AML-193 (cell line): ENCODE measurements at places on chromosomes 6 and 20.

DNA sequence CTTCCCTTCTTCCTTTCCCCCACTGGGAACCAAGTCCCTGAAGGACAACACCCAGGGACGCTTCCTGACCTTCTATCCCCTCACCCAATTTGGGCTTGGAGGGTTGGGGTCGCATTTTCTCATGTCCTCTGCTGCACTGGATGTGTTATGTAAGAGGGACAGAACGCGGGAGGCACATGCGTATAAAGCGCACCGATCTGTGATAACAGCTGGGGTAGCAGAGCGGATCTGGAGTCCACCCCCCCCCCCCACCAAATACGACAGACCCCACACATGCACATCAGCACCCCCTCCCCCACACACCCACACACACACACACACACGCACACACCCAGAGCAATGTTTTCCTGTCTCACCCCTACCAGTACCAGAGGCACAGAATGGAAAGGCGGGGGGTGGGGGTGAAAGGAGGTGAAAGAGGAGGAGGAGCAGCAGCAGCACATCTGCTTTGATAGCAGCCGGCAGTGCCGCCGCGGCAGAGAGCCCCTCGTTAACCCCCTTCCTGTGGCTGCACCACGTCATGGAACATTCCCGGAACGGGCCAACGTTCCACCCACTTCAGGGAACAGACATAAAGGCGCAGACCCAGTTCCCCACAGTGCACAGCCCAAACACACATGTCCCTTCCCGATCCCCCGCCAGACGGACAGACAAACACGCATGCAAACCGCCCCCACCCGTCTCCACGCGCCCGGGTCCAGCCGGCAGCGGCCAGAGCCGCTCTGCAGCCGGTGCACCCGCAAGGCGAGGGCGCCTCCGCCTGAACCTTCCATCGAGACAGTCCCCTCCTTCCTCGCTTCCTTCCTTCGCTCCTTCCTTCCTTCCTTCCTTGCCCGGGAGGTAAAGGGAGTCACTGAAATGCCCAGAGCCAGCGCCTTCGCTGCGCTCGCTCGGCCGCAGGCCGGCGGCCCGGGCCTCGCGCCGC, 590 bp downstream of the HIVEP2 start:
- DNase-seq = peak; percentile 38

DNA sequence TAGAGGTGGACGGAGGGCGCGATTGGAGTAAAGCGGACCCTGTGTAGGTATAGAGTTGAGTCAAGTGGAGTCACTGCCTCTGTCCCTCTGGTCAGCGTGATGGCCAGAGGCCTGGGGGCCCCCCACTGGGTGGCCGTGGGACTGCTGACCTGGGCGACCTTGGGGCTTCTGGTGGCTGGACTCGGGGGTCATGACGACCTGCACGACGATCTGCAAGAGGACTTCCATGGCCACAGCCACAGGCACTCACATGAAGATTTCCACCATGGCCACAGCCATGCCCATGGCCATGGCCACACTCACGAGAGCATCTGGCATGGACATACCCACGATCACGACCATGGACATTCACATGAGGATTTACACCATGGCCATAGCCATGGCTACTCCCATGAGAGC, 479 bp downstream of the SLC39A7 start:
- peak; percentile 48 for DNase-seq

DNA sequence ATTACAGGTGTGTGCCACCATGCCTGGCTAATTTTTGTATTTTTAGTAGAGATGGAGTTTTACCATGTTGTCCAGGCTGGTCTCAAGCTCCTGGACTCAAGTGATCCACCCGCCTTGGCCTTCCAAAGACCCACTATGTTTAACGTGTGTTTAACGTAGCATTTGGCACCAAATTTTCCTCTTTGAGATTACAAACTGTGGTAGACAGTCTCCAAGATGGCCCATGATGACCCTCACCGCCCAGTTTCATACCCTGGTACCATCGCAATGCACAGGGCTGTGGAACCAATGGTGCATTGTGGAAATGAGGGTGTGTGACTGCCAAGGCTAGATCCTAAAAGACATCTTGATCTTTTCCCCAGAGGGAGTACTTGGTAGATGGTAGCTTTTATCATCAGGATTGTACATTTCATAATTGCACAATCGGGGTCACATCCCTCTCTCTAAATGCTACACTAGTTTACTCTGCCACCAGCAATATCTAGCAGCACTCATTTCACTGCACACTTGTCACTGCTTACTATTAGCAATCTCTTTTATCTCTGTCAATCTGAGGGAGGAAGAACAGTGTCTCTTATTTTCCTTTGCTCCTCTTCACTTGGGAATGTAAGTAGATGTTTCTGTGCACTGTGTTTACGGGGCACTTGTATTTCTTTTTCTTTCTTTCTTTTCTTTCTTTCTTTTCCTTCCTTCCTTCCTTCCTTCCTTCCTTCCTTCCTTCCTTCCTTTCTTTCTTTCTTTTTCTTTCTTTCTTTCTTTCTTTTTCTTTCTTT, 96.9 kb downstream of the NOL4L start:
- DNase-seq = no peak

GRCh38 chr6:32073613-32074012, 35.4 kb downstream of the CYP21A2 start:
- no peak for DNase-seq

DNA sequence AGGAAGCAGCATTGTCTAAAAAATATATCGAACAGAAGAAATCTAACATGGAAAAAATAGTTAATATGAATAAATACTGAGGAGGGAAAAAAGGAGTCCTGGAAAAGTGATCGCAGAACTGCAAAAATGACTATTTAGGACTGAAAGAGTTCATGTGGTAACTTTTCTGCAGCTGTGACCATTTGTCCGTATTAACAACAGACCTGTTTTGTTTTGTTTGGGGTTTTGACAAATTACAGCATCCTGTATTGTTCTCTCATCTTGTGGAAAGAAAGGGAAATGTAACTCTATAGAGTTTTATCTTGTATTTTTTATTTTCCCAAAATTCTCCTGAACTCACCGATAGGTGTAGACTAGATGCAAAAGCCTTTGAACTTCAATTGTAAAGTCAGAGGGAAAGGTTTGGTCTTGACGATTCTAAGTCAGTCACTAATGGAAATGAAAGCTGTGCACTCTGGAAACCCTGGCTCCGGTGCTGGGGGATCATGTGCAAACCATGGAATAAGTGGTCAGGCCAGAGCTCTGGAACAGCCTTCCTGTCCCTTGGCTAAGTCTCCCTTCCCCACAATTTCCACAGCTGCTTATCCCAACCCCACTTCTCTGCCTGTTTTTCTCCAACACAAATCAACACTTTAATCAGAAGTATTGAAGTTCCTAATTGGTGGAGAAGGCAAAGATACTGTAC, 51.2 kb upstream of the MARCKS start:
- DNase-seq = no peak

DNA sequence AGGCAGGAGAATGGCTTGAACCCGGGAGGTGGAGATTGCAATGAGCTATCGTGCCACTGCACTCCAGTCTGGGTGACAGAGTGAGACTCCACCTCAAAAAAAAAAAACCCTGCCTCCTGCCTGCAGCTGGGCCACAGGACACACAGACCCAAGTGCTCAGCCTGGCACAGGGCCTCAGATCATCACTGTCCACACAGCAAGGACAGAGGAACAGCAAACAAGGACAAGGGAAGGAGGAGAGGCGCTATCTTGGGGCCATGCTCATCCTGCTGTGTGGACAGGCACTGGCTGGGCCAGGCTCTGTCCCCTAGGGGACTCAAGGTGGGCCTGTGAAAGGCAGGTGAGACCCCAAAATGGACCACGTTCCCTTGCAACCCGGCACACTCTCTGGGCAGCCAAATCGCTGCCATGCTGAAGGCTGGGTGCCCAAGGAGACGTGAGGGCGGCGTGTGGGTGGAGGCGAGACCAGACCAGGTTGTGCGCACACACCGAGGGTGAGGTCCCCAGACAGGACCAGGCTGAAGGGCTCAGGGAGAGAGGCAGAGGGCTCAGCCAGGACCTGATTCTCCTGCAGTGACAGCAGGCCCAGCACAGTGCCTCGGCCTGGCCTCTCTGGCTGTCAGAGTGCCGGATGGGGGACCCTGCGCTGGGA, 9.1 kb downstream of the UCKL1 start:
- DNase-seq = no peak

GRCh38 chr6:144394210-144394609, 109.1 kb downstream of the UTRN start:
- no peak for DNase-seq

GRCh38 chr20:17613328-17614175, 43.7 kb downstream of the DSTN start:
- DNase-seq = no peak

DNA sequence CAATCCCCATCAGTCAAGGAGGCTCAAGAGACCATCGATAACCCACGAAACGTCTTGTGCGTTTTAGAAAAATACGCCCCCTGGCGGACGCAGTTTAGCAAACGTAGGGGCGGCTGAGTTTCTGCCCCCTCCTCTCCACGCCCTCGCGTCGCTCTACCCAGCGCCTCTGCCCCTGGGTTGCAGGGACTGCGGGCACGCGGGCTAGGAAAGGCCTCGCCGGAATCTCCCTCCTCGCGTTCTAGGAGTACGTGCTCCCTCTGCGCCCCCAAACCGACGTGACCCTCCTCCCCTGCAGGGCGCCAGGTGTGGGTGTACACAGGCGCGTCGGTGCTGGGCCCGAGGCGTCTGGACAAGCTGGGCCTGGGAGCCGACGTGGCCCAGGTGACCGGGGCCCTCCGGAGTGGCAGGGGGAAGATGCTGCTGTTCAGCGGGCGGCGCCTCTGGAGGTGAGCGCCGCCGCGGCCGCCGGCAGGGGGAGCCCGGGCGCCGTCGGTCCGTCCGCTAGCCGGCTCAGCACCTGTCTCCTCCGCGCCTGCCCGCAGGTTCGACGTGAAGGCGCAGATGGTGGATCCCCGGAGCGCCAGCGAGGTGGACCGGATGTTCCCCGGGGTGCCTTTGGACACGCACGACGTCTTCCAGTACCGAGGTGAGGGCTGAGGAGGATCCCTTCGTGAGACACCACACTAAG, 5.3 kb downstream of the MMP9 start:
- peak; percentile 46 for DNase-seq

DNA sequence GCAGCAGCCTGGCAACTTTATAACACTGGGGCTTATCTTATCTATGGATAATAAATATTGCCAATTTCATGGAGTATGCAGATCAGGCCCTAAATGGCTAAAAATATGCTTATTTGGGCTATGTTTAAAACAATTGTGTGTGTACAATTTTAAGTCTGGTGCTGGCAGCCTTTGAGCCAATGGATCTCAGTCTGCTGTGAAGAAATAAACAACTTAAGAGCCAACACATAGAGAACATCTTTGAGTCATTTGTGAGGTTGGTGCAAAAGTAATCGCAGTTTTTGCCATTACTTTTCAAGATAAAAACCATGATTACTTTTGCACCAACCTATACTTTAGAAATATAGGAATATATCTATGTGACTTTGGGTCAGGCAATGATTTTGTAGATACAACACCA, 129.1 kb upstream of the CARMIL1 start:
- no peak for DNase-seq

DNA sequence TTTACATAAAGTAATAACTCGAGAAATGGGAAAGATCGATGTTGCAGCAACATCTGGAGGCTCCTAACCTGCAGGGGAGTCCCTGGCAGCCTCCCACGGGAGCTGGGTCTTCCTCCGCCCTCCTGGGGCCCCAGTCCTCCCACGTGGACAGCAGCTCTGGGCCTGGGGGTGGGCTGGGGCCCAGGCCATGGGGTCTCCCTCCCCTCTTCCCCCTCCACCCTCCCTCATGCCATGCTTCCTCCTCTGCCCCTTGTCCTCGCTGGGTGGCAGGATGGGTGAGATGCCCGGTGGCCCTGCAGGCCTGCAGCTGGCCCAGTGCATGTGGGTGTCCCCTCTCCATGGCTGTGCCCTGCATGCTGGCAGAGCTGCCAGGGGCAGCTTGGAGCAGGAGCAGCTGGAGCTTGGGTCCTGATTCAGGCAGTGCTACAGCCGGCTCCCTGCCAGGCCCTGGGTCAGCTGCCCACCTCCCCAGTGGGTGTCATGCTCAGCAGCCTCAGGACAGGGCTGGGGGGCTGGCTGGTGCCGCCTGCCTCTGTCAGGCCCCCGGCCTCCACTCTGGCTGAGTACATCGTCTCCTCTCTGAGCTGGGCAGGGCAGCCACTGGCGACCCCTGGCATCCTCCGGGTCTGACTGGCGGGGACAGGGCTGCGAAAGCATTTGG, 48.9 kb upstream of the BHLHE23 start:
- no peak for DNase-seq

- DNase-seq = no peak
Observed at GRCh38 chr6:79374308-79374707, 139.8 kb upstream of the HMGN3 start.

DNA sequence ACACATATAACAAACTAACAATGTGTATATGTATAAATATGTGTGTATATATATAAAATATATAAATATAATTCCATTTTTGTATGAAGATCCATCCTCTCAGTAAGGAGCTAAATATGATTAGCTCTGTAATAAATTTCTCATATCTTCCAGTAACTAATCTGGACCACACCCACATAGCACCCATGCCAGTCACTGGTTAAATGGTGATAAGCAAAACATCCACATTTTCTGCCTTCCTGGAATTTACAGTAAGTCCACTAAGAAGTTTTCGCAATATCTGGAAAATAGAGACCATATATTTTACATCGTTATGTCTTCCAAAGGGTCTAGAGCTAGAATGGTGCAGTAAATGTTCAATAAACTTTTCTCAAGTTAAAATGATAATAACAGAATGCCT, 151.5 kb upstream of the STMND1 start:
- no peak for DNase-seq
